BJ (cell line): ENCODE measurements at places on chromosomes 5 and 9.
A peak's percentile ranks its signal among the peaks of the same experiment; 100 is the strongest.

GRCh38 chr5:60207040-60207439 is 313.5 kb upstream of the PDE4D start:
- no peak for DNase-seq

- peak; percentile 51 for DNase-seq
Measured at GRCh38 chr9:120583958-120584369, 4.0 kb upstream of the CDK5RAP2 start.

DNA sequence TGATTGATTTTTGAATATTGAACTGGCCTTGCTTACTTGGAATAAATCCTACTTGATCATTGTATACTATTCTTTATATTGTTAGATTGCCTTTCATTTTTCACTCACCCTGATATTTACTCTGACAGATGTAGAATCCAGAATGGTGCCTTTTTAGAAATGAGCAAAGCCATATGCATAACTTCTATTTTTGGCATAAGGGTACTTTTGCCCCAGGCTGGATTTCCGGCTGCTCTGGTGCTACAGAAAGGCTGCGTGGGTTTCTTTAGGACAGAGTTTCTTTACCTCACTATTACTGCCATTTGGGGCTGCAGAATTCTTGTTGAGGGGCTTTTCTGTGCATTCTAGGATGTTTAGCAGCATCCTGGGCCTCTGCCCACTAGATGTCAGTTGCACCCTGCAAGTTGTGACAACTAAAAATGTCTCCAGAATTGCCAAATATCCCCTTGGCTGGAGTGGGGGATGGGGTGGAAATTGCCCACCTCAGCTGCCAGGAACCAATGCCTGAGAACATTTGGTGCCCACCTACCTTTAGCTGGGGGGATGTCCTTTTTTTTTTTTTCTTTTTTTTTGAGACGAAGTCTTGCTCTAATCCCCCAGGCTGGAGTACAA is 50.1 kb downstream of the SLC36A1 start:
- no peak for DNase-seq

DNA sequence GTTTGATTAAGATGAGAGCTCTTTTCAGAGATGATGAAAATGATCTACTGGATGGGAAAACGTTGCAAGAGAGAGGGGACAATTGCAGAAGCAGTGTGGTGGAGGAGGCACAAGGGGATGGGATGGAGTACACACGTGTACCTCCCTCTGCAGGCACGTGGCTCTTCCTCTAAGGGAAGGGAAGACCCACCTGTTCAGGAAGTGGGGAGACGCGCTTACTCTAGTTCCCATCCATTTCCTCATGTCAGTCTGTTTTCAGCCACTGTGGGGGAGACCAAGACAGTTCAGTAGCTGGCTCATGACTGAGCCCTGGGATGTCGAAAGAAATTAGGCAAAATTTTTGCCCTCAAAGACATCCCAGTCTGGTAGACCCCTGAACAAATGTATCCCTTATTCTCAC is 619.2 kb upstream of the CLINT1 start:
- DNase-seq = no peak

DNA sequence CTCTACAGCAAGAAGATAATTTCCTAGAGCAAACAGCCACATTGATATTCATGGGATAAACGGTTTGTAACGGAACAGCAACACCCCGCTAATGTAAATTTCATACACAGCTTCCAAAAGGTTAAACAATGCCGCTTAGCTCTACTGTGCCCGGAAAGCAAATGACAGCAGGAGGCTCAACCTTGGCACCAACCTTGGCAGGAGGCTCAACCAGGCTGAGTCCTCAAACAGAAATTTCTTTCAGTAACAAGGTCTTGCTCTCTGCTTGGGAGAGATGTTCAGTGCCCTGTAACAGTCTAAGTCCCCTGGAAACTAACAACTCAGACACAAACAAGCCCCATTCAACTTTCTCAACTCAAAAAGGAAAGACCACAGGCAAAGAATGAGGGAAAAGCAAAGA is 11.1 kb upstream of the PPP1R2B start:
- DNase-seq = no peak

DNA sequence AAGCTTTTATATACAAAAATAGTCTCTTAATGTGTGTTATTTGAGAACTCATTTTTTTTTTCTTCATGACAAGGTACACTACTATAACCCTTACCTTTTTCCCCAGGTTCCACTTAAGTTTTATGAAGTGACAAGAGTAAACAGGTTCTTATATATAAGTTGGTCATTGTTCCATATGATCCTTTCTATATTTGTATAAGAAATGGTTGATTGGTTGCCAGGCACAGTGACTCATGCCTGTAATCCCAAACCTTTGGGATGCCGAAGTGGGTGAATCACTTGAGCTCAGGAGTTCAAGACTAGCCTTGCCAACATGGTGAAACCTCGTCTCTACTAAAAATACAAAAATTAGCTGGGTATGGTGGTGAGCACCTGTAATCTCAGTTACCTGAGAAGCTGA is 108.3 kb downstream of the PCSK1 start:
- DNase-seq = no peak

GRCh38 chr5:59257488-59258400 is 635.8 kb downstream of the PDE4D start:
- DNase-seq = no peak

GRCh38 chr5:77947041-77947428 is 170.9 kb upstream of the TBCA start:
- DNase-seq = no peak

- DNase-seq = no peak
Measured at GRCh38 chr5:25107853-25108252, 463.1 kb upstream of the CDH10 start.

GRCh38 chr5:9789777-9790176 is 159.6 kb upstream of the TAS2R1 start:
- DNase-seq = no peak

DNA sequence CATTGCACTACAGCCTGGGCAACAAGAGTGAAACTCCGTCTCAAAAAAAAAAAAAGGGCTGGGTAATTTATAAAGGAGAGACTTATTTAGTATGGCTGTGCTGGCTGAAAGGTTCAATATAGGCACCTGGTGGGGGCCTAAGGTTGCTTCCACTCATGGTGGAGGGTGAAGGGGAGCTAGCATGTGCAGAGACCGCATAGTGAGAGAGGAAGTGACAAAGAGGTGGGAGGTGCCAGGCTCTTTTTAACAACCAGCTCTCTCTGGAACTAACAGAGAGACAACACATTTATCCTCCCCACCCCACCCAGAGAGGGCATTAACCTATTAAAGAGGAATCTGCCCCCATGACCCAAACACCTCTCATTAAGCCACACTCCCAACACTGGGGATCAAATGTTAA is 28.9 kb upstream of the SERINC5 start:
- no peak for DNase-seq

GRCh38 chr9:116154334-116154975 is 864 bp downstream of the PAPPA start:
- no peak for DNase-seq

DNA sequence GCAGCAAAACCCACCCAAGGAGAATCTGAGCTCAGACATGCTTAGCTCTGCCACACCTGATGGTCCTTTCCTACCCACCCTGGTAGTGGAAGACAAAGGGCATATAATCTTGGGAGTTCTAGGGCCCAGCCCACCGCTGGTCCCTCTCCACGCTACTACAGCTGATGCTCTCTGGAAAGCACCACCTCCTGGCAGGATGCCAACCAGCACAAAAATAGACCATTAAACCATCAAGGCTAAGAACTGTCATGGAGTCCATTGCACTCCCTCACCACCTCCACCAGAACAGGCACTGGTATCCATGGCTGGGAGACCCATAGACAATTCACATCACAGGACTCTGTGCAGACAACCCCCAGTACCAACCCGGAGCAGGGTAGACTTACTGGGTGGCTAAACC is 111.0 kb upstream of the IL7R start:
- DNase-seq = no peak

- no peak for DNase-seq
Measured at GRCh38 chr9:19397845-19398244, 11.0 kb upstream of the ACER2 start.

DNA sequence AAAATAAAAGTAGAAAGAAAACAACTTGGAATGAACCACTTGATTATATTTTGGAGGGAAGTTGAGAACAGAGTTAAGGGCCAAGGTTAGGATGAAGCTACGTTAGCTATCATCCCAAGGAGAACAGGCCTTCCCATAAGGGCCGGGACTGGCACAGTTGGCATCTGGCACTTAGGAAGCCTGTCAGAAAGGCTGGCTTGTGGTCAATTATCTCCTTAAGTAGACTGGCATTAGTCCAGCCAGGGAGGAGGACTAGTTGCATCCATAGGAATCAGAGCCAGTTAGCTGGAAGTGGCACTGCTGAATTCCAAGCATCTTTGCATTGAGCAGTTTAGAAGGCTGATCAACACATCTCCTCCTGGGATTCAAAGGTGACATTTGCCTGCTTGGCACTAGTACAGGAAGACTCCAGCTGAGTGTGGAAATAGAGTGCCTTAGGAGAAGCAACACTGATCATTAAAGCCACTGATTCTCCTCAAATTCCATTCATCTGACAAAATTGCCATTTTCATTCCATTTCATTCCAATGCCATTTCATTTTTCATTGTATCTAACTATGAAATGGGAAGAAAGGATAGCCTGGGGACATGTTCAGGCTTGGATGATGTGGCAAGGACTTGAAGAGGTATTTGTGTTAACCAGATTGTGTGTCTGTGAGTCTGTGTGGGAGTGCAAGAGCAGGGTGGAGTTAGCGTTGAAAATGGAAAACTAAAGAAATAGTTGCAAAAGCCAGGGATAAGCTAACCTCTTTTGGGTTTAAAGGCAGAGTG is 5.5 kb downstream of the FOXB2 start:
- DNase-seq = no peak

DNA sequence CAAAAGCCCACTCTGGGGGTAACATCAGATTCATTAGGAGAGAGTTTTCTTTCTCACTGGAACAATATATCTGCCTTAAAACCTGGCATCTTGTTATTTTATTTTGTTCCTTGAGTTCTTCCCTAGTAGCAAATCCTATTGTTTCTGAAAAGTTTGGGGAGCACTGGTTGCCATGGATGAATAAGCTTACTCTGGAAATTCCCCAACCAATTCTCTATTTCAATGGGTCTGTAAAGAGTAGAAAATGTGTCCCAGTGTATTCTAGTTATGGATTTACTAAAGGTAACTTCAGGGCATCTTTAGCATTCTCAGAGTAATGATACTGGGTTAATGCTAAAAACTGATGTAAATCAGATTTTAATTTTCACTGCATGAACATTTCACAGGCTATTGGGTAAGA is 94.2 kb upstream of the S1PR3 start:
- DNase-seq = no peak

- DNase-seq = no peak
Measured at GRCh38 chr9:114051281-114051680, 26.8 kb downstream of the AMBP start.

DNA sequence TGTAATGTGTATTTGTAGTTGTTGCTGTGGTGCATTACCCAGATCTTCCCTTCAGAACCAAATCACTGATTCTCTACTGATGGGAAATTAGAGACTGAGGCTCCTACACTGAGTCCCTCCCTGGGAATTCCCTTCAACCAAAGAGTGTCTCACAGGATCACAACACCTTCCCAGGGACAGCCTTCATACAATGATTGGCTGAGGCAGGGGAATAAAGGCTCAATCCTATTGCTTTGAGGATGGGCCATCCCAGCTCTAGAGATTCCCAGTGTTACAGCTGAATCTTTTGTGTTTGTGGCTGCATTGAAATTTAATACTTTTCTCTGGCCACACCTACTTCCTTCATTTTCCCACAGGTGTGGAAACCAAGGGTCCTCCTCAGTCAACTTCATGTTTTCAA is 96.4 kb upstream of the ELL2 start:
- DNase-seq = no peak

GRCh38 chr5:142779163-142779840 is 9.1 kb downstream of the ARHGAP26 start:
- DNase-seq = no peak

DNA sequence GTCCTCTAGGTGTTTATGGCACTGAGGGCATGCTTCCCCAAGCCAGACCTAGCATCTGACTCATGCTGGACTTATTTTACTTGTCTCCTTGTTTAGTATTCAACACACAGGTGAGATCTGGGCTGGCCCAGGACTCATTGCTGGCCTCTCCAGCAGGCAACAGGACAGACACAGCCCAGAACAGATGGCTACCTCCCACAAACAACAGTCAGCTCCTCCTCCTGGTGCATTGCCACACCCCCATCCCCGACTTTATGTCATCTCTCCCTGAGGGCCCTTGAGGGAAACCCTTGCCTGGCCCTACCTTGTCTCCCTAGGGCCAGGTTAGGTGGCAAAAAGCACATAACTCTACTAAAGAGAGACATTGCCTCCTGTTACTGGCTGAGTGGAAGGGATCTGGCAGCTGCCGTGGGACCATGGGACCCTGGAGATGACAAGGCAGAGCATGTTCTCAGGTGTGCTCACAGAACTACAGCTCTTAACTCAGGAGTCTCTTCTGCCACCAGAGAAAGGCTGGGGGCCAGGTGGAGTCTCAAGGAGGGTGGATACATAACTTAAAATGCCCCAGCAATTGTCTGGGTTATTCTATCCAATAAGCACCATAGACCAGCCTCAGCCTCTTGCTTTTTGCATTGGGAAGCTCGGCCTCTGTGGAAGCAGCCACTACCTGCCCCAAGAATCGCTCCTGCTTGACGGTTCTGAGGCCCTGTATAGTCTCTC is 2.3 kb downstream of the ACSL6 start:
- no peak for DNase-seq

GRCh38 chr5:10859393-10860195 is 98.6 kb upstream of the DAP start:
- no peak for DNase-seq

GRCh38 chr9:30943446-30944224 is 1440.8 kb upstream of the ACO1 start:
- no peak for DNase-seq

- DNase-seq = no peak
Measured at GRCh38 chr9:28547527-28547926, 974.2 kb upstream of the C9orf72 start.

DNA sequence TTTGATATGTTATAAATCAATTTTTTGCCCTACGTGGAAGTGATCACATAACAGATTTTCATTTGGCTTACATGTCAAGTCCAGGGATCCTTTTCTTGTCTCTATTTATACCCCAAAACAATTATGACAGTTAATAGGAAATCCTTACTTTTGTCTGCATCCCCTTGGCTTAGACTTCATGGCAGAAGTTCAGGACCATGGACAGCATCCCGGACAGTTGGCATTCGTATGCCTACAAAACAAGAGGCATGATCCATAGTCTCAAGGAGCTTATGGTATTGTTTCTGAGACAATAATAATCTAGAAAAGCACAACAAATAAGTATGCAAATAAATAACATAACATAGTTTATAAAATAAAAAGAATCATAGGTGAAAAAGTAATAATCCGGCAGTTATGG is 214.3 kb upstream of the GRIA1 start:
- DNase-seq = no peak
